ENCODE measurements at places on chromosomes 7 and 10. TPM values are rescaled to one million over a fixed set of nuclear protein-coding genes. Genes with fewer than 3 reads are reported as not detected.

DNA sequence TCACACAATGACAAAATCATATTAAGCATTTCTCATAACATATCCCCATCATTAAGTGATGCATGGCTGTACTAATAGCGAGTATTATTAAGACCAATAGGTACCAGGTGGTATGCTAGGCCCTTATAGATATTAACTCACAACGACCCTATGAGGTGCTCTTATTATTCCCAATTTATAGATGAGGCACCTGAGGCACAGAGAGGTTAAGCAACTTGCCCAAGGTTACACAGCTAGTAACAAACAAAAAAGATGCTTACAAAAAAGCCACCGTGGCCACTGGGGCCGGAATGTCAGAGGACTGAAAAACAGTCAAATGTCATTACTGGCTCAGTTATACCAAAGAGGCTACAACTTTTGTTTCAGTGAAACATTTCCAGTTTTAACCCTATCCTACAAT is 96.0 kb downstream of the OR13A1 start:
- DNase-seq, result no peak

DNA sequence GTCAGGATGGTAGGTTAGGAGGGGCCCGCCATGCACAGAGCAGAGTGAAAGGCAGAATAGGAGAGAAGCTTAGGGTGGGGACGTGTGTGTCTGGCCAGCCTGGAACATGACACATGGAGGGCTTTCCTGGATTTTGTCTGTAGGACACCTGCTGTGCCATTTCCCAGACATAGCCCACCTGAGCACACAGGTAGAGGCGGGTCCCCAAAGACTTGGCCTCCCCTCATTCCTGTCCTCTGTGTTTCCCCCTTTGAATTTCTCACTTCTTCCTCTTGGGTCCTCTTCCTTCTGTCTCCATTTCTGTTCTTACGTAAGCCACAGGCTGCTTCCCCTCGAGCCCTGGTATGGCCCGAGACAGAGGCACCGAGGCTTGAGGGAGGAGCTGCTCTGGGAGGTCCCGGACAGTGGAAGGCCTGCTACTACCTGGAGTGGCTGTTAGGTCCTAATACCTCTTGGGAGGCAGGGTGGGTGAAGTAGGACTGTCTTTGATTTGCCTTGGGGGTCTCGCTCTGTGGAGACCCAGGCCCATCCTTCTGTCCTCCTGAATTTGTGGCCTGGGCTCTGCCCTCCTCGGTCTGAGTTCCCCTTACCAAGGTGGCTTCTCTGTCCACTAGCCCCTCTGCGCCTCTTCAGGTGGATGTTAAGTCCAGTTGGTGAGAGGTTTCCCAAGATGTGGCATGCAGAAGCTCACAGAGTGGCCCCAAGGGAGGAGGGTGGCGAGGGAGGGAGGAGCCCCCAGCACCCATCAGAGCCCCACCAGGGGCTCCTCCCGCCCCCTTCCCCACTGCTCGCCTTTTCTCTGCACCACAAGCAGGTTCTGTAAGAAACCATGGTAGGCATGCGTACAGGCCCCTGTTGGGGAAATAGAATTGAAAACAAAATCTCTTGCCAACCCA is 5.5 kb downstream of the ZNF775 start:
- no peak for DNase-seq

GRCh38 chr7:68216051-68216450 is 1219.4 kb downstream of the TYW1 start:
- no peak for DNase-seq

DNA sequence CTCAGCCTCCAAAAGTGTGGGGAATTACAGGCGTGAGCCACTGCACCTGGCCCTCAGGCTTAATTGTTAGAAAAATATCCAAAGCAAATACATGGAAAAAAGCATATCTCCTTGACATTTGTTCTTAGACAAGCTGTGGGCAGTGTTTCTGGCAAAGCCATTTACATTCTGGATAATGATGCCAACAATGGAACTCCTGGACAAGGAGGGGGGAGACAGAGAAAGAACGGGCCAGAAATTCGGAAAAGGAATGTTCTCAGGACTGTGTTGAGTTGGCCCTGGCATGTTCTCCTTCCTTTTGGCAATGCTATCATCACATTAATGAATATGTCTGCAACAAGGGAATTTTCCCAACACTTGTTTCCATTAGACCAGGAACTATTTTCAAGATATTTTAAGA is 88.7 kb downstream of the UBE2H start:
- peak; percentile 37 for DNase-seq

CPXM2 gene
- total RNA-seq, result 4.0 TPM

CARD11 gene
- 0.33 TPM for total RNA-seq

GRCh38 chr7:45366475-45366874 is 207.7 kb upstream of the ADCY1 start:
- DNase-seq, result no peak

- DNase-seq, result no peak
These were observed 137.1 kb downstream of the ZNF365 start for GRCh38 chr10:62511238-62511637.

GRCh38 chr10:68795886-68796532 is 31.3 kb upstream of the STOX1 start:
- DNase-seq, result no peak

GRCh38 chr7:151925446-151926335 is 30.6 kb upstream of the GALNTL5 start:
- peak; percentile 76 for DNase-seq

COL28A1 gene
- total RNA-seq, result 1.2 TPM

DNA sequence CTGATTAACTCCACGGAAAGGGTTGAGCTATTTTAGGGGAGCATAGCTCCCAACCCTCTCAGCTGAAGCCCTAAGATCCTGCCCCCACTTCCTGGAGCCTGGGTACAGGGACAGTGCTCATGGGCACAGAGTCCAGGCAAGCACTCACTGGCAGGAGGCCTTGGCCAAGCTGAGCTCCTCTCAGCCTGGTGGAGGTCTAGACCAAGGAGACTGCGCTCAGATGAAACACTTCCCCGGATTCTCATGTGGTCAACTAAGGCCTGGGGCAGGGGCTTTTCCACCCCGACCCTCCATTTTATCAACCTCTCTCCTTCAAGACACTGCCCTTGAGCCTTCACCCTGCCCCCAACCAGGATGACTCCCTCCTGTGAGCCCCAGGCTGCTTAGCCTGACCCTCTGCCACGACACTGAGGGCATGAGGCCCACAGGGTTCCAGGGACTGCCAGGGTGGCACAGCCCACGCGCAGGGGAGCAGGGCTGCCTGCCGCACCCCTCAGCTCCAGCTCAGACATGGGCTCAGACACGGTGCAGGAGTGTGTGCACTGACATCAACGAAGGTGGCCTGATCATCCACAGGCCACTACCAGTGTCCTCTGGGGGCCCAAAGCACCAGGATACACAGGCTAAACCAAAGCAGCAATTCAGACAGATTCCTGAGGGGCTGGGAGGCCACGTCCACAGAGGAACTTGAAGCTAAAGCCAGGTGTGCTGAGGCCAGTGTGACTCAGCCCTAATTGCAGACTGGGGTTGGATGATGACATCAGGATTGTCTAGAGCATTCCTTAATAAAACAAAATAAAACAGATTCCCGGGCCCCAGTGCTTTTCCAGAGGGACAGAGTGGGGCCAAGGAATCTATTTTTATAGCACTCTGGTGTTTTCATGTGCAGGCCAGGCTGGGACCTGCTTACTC is 18.8 kb downstream of the CHAT start:
- no peak for DNase-seq

TMEM236 gene
- total RNA-seq, result 3.2 TPM

DNA sequence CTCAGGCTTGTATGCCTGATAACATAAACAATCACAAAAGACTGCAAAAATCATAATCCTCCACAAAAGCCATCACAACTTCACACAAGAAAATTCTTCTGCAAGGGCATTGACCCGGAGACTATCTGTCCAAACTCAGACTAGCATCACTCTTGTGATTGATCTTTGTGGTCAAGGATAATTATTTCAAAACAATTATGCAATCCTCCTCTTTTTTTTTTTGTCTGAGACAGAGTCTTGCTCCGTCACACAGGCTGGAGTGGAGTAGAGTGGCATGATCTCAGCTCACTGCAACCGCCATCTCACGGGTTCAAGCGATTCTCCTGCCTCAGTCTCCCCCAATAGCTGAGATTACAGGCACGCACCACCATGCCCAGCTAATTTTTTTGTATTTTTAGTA is 22.2 kb downstream of the CDNF start:
- DNase-seq, result no peak

DNA sequence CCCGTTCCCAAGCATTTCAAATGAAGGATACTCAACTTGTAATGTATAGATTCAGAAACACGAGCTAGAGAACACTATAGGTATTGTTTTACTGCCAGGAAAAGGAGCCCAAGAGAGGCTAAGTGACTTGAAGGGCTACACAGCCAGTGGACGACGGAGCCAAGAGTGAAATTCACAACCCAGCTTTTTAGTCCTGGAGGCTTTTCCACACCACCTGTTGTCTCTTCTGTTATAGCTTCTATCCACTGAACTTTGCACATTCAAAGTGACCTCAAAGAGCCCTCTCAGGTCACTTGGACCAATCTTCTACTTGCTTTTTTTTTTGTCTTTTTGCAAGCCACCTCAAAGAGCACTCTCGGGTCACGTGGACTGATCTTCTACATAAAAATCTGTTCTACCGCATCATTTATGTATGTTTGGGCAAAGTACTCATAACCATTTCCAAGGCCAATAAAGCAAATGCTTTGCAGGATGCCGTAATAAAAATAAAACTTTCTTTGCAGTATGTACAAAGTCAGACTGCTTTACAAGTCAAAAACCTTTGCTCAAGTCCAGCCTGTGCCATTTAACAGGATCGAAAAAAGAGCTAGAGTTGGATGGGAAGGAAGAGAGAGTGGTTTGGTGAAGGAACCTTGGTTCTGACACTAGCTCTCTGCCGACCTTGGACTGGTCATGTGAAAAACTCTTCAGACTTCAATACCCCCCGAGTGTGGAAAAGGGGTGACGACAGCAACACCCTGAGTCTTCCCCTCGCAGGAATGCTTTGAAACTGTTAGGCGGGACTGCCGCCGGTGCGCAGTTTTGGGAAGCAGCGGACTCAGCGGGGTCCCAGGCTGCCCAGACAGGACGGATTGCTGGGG is 821 bp downstream of the SLC35B4 start:
- no peak for DNase-seq

YKT6 gene
- 46.2 TPM for total RNA-seq

DNA sequence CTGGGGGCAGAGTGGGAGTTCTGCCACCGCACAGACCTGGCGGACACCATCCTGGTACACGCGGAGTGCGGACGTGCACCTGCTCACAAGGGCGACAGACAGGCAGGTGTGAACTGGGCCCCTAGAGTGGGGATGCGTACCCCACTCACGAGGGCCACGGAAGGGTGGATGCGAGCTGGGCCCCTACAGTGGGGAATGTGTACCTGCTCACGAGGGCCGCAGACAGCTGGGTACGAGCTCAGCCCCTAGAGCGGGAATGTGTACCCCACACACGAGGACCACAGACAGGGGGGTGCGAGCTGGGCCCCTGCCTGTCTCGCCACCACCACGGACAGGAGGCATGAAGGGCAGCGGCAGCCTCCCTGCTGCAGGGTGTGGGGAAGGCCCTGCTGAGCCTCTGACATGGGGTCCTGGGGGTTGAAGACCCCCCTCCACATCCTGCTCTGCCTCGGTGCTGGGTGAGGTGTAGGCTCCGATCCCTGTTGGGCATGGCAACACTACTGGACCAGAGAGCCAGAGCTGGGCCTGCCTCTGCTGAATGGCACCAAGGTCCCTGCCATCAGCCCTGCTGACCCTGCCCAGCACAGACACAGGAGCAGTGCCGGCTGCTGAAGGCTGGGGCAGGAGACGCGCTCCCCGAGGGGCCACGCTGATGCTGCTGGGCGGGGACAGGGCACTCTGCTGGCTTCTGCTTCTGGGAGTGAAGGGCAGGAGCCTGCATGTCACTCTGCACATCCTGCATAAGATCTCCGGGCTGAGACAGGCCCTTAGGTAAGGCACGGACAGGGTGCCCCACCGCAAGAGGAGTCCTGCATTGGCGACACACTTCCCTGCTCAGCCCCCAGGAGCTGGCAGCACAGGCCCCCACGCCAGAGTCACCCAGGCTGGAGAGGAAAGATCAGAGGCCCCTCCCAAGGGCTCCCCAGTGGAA is 259.2 kb downstream of the MAD1L1 start:
- DNase-seq, result peak; percentile 16
